HepG2 (cell line): ENCODE measurements at places on chromosomes 3 and 15. TPM values are rescaled to one million over a fixed set of nuclear protein-coding genes. Genes with fewer than 3 reads are reported as not detected.

GRCh38 chr15:49751191-49751590 lies 130.3 kb downstream of the DTWD1 start:
- no peak for DNase-seq
- no peak overlapping the region for H3K27ac ChIP-seq
- H3K36me3 ChIP-seq, result no peaks in the 10 kb centered on the region
- H3K4me3 ChIP-seq, result no peak overlapping the region

DNA sequence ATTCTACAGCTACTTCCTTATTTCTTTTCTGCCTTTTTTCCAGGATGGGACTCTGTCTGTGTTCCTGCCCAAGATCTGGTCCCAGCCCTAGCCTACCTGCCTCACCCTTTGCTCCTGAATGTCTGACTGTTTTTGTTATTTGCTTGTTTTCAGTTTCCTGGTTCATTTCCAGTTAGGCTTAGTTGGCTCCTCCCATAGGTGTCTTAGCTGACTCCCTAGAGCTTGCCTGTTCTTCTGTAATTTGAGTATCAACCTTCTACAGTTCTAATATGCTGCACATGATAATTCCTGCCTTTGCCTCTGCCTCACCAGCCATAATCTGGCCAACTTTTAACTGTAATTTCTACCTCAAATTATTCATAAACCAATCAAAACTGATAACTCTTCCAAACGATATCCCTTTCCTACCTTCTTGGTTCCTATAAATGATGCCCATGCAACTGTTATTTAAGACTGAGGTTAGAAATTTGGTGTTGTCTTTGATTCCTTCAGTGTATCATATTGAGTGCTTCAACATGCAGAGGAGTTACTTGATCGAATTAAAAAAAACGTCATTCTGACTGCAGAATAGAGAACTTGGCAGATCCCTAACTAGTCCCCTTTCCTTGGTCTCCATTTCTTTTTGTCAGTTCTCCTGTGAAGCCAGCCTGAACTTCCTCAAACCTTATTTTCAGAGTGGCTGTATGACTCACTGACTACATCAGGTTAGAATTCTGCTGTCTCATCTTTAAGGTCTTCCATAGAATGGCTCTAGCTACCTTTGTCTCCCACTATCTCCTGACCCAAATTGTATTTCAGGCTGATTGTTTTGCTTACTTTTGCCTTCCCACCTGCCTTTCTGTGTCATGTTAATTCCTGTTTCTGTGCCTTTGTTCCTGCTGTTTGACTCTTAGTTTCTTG lies 8.4 kb downstream of the GOLM2 start:
- peaks cover 13% of the 10 kb centered on the region for H3K4me1 ChIP-seq
- peak; percentile 5 for DNase-seq

DNA sequence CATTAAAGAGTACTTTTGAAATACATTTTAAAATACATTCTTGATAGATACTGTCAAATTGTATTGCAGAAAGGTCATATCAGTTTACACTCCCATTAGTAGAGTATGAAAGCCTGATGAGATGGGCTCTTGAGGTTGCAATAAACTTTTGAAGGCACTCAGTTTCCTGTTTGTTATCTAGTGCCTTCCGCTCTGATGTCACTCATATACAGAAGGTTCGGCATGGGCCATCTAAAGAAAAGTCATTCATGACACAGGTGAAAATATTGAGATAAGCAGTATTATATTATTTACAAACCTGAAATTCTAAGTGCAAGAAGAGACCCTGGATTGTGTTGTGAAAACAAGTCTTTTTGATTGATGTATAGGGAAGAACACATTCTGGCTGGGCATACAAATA lies 36.5 kb upstream of the DENND4A start:
- no peak for DNase-seq
- H3K4me3 ChIP-seq, result no peak overlapping the region
- no peaks in the 10 kb centered on the region for H3K27me3 ChIP-seq
- peaks cover 70% of the 10 kb centered on the region for H3K4me1 ChIP-seq
- no peak overlapping the region for H3K27ac ChIP-seq

DNA sequence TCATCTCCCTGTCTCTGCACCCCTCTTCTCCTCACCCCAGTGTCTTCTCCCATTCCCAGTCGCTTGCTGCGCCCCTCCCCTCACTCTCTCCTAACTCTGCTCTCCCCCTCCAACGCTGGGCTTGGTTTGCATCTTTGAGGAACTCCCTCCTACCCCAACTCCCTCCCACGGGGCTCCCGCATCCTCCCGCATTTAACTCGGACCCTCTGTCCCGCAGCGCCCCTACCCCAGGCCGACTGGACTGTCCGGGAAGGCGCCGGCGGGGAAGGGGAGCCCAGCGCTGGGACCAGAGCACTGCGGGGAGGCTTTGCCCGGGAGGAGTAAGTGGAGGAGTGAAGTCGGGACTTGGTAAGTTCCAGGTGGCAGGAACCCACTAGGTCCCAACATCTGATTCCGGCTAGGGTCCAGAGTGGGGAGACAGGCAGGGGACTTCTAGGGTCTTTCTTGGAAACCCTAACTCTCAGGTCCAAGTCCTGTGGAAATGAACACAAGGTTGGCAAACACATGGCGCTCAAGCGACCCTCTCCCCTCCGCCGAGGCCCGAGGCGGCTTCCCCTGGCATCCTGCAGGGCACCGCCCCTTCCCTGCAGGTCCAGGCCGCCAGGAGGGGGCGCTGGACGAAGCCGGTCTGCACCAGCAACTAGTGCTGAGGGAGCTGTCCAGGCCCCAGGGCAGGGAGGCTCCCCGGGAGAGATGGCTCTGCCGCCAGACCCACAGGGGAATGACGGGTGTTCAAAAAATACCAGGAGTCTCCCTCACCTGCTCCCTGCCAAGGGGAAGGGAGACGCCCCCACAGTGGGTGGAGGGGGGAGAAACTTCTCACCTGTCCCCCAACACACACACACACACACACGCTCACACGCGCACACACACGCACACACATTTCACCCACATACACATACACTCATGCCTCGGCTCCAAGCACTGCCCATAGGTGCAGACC lies 53.2 kb downstream of the LHFPL4 start:
- DNase-seq, result peak; percentile 28
- no peaks in the 10 kb centered on the region for H3K36me3 ChIP-seq
- H3K27ac ChIP-seq, result no peak overlapping the region
- H3K27me3 ChIP-seq, result peaks cover 19% of the 10 kb centered on the region; the same call in 2 of the 3 replicates

DNA sequence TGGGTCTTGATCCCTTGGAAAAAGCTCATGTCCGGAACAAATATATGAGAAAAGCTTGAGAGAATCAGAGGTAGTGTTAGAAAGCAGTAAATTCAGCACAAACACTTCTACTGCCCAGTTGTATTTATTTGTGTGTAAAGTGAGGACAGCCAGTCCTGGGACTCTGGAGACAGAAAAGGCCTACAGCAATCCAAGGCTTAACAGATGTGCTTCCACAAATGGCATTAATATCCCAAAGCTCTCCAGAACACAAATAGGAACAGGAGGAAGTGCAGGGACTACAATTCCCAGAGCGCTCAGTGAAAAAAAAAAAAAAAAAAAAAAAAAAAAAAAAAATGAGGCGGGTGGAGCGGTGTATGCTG lies 390 bp upstream of the AP2M1 start:
- no peak for DNase-seq
- H3K4me3 ChIP-seq, result no peak overlapping the region
- H3K36me3 ChIP-seq, result peaks cover 49% of the 10 kb centered on the region
- H3K27ac ChIP-seq, result peak overlapping the region; percentile 38

- H3K4me3 ChIP-seq, result peak overlapping the region; percentile 62
- H3K27ac ChIP-seq, result peak overlapping the region; percentile 92
- no peaks in the 10 kb centered on the region for H3K36me3 ChIP-seq
- H3K27me3 ChIP-seq, result no peaks in the 10 kb centered on the region
- peak; percentile 78 for DNase-seq
Observed at GRCh38 chr3:194141415-194142155, 5.6 kb downstream of the HES1 start.

- H3K27ac ChIP-seq, result no peak overlapping the region
- no peak overlapping the region for H3K4me3 ChIP-seq
- H3K27me3 ChIP-seq, result peaks cover 96% of the 10 kb centered on the region
- no peak for DNase-seq
Observed at GRCh38 chr15:69576035-69576526, 123.5 kb downstream of the RPLP1 start.

DNA sequence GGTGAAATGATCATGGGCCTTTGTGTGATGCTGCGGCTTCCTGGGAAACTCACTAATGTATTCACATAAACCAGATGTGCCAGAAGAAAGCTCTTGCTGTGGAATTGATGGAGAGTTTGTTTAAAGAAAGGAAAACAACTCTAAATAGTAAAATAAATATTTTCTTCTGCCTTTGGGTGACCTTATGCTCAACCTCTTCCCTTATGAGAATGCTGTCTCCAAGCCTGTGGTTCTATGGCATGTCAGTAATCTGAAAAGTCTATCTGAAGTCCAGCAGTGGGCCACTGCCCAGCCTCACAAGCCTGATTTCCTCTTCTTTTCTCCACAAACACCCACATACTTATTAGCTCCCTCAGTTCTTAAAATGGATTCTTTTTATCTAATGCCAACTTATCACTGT lies 49.9 kb upstream of the PHLDB2 start:
- H3K36me3 ChIP-seq, result no peaks in the 10 kb centered on the region
- H3K4me3 ChIP-seq, result no peak overlapping the region
- H3K27ac ChIP-seq, result no peak overlapping the region
- no peaks in the 10 kb centered on the region for H3K27me3 ChIP-seq
- peaks cover 25% of the 10 kb centered on the region for H3K4me1 ChIP-seq

DNA sequence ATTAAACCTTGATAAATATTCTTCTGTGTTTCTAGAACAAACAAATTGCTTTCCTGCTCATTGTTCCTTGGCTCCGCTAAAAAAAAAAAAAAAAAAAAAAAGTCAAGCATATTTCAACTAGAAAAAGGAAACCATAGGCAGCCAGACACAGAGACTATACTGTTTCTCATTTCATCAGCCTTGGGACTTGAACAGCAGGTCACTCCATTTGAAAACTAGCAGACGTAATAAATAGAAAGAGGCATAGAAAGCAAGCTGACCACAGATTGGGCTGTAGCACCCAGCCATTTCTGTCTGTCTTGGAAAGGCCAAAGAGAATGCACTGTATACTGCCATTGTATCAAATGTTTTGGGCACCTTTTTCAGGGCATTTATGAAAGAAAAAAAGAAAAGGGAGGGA lies 697.1 kb downstream of the NLGN1 start:
- no peaks in the 10 kb centered on the region for H3K4me1 ChIP-seq
- no peaks in the 10 kb centered on the region for H3K27me3 ChIP-seq
- no peaks in the 10 kb centered on the region for H3K36me3 ChIP-seq
- no peak overlapping the region for H3K27ac ChIP-seq

GRCh38 chr3:133230195-133230594 lies 169.7 kb upstream of the BFSP2 start:
- DNase-seq, result no peak
- H3K4me1 ChIP-seq, result no peaks in the 10 kb centered on the region
- no peaks in the 10 kb centered on the region for H3K36me3 ChIP-seq
- no peak overlapping the region for H3K4me3 ChIP-seq
- no peak overlapping the region for H3K27ac ChIP-seq
- H3K27me3 ChIP-seq, result no peaks in the 10 kb centered on the region

DNA sequence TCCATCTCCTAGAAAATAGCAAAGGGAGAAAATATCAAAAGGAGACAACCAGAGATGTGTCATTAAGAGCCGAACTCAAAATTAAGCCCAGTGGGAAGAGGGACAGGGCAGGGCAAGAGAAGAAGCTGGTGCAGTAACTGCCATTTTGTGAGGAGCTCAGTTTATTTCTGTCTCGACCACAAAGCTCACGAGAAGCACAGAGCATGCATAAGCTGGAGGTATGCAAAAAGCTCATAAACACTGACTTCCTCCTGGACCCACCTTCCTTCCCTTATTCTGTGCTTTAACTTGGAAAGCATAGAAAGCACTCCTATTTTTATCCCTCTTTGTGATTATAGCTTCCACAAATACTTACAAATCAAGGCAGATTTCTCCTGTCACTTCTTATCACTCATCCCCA lies 81.3 kb downstream of the DGKG start:
- H3K36me3 ChIP-seq, result no peaks in the 10 kb centered on the region
- H3K4me1 ChIP-seq, result no peaks in the 10 kb centered on the region
- H3K27me3 ChIP-seq, result no peaks in the 10 kb centered on the region
- DNase-seq, result no peak
- H3K27ac ChIP-seq, result no peak overlapping the region
- no peak overlapping the region for H3K4me3 ChIP-seq

DNA sequence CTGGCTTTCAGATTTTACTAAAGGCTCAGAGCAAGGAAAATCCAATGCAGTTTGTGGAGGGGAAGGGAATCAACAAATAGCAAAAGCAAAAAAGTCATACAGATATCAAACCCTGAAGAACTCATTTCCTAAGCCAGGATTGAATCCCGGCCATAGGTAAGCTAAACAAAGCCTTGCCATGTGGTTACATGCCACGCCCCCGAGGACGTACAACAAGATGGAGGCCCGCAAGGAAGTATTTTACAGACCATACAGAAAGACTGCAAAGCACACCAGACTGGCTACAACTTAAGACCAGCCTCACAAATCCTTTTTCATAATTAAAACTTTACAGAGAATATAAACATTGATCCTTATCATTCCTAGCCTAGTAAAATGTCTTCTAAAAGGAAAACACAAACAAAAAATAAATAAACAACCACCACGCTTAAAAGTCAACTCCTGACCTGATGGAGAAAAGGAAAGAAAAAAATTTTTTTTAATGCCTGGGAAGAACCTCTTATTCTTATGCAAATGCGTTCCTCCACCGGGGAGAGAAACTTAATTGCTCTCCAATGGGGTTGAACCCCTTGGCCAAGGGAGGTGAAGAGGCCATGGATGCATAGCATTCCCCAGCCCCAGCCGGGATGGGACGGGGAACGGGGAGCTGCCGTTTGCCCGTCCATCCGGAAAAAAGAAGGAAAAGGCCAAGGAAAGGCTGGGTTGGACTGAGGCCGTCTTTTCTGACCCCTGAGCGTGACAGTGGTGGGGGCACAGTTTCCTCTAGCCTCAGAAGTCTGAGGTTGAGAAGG lies 39.3 kb downstream of the IL1RAP start:
- H3K27me3 ChIP-seq, result no peaks in the 10 kb centered on the region
- H3K27ac ChIP-seq, result no peak overlapping the region
- no peak for DNase-seq
- no peak overlapping the region for H3K4me3 ChIP-seq
- H3K36me3 ChIP-seq, result no peaks in the 10 kb centered on the region; the same call in 1 of the 3 replicates

Gene TMC3
- not detected in 2 replicates for total RNA-seq

Gene FOXL2NB
- not detected in 2 replicates for total RNA-seq

Gene TF
- total RNA-seq, result 4,983 and 10,074 TPM in 2 replicates

Gene SOX14
- total RNA-seq, result not detected in 2 replicates

Gene DAZL
- total RNA-seq, result not detected in 2 replicates

Gene FEZF2
- not detected in 2 replicates for total RNA-seq

Gene RTP1
- total RNA-seq, result not detected in 2 replicates
